ENCODE measurements at places on chromosomes 1 and 21. TPM values are rescaled to one million over a fixed set of nuclear protein-coding genes. Genes with fewer than 3 reads are reported as not detected.

DNA sequence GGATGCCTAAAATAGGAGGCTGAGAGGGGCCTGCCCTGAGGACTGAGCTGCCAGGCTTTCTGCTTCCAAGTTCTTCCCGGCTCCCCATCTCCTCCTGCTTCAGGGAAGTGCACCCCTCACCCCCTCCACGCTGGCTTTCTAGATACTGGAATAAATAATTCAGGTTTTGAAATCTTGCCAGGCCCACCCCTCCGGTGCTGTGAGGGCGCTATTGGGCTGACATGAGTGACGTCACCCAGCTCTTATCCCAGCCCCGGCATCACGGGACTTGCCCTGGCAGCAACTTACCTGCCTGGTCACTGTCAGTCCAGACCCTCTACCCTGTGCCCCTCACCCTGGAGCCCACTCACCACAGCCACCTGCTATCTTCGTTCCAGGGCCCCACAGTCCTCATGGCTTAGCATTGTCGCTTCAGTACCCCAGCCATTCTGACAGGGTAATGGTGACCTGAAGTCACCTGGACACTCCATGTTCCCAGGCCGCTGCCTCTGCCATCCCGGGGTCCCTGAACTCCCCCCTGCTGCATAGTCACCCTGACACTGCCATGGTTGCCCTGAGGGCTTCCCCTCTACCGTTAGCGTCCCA, 819 bp upstream of the GPR3 start:
- peak; percentile 52 for DNase-seq

DNA sequence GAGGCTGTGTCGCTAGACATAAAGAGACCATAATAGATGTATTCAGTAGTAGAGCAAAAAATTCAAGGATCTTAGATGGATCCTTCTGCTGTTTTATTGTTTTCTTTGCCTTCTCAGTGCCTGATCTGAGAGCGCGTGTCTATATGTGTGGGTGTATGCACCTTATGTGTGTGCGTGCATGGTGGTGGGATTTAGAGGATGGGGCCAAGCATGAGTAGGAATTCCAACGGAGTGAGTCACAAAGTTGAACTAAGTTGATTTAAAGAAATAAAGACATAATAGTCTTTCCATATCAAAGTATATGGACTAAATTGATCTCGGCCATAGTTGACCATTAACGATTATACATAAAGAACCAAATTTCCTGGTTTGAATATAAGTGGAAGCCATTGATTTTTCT, 178.7 kb downstream of the CYYR1 start:
- DNase-seq, result no peak

GRCh38 chr1:175443332-175443731, 250.8 kb upstream of the KIAA0040 start:
- DNase-seq, result no peak

- DNase-seq, result peak; percentile 58
These were observed 9.0 kb downstream of the IGSF9 start for GRCh38 chr1:159936273-159936904.

GRCh38 chr1:163290025-163290640, 31.6 kb upstream of the NUF2 start:
- no peak for DNase-seq

- no peak for DNase-seq
These were observed 160.5 kb downstream of the LRRC40 start for GRCh38 chr1:70044832-70045231.

- no peak for DNase-seq
These were observed 651 bp downstream of the COA6 start for GRCh38 chr1:234373959-234374254.

DNA sequence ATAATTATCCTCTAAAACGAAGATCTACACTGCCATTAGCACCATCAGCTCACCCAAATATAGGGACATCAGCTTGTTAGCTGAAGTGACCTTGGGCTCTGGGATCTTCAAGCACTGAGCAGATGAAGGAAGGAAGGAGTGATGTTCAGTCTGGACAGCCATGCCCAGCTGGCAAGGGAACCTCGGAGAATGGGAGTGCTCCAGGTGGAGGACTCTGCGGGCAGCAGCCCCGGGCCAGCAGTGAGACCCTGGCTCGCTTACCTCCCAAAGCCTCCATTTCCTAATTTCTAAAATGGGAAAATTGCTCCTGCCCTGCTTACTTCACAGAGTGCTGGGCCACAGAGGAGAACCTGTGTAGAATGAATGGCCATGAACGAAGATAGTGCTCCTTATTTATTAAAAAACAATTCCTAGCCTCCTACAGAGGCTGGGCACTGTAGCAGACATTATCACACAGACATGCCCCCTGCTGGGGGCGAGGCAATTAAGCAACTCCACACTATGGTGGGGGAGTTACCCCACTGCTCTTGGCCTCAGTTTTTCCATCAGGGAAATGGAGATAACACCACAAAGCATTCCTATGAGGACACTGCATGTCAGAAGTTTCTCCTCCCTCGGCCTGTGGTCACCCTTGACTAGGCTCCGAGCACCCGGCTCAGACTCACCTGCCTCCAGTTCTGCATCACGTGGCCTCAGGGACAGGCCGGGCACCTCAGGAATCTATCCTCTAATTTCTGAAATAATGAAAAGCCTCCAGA, 117.6 kb downstream of the KCNN3 start:
- DNase-seq, result no peak

DNA sequence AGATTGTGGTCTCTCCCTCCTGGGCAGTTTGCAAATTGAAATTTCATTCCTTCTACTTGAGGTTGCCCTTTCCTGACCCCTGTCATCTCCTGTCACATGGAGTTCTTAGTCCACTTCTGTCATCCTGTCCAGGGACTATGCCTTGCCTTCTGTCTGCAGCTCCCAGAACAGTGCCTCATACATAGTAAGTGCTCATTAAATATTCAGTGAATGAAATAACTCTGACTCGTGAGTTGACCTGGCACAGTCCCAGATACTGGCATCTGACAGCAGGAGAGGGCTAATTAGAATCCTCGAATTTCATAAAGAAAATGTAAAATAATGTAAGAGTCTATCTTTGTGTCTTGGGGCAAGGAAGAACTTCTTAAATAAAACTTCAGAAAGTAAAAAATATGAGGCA, 50.8 kb downstream of the CNIH3 start:
- DNase-seq, result no peak

DNA sequence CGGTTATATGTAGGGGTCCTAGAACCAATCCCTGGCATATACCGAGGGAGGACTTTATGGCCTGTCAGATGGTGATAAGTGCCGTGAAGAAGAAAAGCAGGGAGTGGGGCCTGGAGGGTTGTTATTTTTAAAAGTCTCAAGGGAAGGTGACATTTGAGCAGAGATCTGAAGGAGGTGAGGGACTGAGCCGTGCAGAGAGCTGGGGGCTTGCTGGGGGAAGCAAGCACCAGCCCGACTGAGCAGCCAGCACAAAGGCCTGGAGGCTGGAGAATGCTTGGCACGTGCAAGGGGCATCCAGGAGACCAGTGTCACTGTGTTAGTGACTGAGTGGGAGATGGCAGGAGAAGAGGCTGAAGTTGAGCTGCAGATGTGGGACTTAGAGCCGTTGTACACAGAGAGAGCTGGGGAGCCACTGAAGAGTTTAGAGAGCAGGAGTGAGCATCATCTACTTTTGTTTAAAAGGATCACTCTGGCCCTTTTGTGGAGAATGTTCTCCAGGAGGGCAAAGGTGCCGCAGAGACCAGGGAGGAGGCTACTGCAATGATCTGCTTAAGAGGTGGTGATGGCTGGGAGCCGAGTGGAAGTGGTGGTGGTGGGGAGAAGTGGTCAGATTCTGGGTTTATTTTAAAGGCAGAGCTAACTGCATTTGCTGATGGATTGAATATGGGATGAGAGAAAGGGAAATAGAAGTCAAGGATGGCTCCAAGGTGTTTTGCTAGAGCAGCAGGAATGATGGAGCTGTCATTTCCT, 31.2 kb downstream of the PTPRU start:
- DNase-seq, result no peak

DNA sequence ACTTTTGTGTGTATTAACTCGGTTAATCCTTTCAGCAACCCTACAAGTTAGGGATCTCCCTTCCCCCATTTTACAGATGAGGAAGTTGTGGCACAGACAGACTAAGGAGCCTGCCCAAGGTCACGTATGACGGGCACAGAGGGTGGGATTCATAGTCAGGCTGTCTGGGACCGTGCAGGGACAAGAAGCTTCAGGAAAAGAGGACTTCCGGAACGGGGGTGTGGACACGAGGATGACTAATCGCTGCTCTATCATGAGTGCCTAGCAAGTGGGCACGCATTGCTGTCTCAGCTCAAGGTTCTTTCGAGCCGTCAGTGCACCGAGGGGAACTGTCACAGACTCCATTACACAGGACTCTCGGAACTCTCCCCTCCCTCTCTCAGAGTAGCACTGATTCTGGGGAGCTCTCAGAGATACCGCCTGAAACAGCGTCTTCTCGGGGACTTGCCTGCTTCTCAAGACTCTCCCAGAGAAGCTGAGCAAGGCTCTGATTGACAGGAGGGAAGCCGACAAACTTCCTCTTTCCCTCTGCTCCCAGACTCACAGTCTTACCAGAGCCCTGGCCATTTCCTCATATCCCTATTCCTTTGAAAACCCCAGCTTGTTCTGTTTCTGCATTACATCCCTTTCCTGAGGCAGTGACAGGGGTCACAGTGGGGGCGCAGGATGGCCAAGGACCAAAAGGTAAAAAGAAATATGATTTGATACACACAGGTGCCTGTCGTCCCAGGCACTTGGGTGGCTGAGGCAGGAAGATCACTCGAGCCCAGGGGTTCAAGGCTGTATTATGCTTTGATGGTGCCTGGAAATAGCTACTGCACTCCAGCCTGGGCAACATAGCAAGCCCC, 14.4 kb downstream of the FHAD1 start:
- no peak for DNase-seq

DNA sequence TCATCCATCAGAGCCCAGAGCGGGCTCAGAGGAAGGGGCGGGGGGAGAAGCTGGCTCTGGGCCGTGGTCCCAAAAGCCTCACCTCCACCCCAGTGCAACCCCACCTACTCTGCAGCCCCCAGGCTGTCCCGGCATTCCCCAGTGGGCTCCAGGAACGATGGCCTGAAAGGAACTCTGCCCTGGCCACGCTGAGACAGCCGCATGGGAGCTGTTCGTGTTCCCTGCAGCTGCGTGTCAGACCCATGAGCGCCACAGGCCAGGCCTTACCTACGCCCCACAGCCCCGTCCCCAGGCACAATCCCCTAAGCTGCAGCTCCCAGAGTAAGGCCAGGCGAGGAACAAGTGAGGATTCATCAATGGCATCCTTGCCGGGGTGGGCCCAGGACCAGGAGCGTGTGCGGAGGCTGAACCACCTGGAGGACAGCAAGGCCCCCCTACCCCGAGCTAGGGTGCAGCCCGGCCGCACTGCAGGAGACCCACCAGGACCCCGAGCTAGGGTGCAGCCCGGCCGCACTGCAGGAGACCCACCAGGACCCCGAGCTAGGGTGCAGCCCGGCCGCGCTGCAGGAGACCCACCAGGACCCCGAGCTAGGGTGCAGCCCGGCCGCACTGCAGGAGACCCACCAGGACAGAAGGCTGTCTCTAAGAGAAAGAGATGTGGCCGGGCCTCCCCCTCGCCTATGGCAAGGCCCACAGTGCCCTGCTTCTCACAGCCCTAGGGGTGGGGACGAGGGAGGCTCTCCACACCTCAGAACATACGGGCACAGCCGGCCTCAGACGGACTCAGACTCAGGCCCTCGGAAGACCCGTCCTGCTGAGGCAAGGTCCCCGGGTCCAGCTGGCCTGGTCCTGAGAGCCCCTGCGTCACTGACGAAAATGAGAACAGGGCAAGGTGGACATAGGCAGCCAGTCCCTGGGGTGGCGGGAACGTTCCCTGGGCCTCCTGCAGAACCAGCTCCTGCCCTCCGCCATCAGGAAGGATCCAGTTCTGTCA, 26.5 kb upstream of the ARHGEF16 start:
- no peak for DNase-seq

GRCh38 chr1:181443231-181443853, 40.0 kb upstream of the CACNA1E start:
- no peak for DNase-seq

DNA sequence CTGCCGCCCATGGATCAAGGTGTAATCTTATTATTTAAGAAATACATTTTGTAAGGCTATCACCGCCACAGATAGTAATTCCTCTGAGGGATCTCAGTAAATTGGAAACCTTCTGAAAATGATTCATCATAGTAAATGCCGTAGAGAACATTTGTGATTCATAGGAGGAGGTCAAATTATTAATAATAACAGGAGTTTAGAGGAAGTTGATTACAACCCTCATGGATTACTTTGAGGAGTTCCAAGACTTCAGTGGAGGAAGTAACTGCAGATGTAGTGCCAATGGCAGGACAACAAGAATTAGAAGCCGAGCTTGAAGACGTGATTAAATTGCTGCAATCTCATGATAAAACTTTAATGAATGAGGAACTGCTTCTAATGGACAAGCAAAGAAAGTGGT, 280.1 kb downstream of the PTPRC start:
- no peak for DNase-seq

Gene OR10J1
- not detected for polyA plus RNA-seq

Gene CFAP126
- polyA plus RNA-seq, result 2.5 TPM

Gene FOXO6
- 15.0 TPM for polyA plus RNA-seq

Gene NID1
- polyA plus RNA-seq, result 239 TPM

Gene CSF3R
- 3.8 TPM for polyA plus RNA-seq

Gene SPRR2D
- not detected for polyA plus RNA-seq
